NCI-H1417 treated with DMSO at 0.1 percent for 48 hours (cell line): ENCODE measurements at places on chromosomes 11 and 22.

- no peak for DNase-seq
These were observed 50.5 kb upstream of the SHISAL1 start for GRCh38 chr22:44363013-44363979.

GRCh38 chr11:65906602-65907001, 6.4 kb upstream of the FOSL1 start:
- DNase-seq, result no peak

DNA sequence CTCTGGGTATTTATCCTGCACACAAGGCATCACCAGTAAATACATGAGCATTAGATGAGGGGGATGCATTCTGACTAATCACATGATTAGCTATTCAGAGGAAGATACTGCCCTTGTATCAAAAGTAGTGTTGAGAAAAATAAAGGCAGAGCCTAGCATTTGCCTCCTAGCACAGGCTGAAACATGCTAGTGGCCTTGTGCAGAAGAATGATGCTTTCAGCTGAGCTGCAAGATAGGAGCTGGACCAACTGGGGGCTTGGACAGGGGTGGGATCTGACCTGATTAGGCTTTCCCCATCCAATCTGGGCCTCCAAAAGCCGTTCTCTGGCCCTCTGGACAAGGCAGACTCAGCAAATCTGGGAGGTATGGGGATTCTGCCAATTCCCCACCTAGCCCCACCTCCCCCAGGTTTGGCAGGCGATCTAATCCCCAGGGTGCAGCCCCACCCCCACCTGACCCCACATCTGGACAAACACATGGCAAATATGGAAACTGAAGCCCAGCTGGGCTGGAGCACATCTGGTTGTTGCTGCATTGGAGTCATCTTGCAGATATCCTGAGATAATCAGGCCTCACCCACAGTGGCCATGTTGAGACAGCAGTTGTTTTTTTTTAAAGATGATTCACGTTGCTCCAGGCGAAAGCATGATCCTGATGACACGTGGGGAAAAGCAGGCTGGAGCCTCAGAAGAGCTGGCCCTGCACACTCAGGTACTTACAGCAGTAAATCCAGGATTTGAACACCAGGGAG, 4.4 kb upstream of the MISFA start:
- no peak for DNase-seq

DNA sequence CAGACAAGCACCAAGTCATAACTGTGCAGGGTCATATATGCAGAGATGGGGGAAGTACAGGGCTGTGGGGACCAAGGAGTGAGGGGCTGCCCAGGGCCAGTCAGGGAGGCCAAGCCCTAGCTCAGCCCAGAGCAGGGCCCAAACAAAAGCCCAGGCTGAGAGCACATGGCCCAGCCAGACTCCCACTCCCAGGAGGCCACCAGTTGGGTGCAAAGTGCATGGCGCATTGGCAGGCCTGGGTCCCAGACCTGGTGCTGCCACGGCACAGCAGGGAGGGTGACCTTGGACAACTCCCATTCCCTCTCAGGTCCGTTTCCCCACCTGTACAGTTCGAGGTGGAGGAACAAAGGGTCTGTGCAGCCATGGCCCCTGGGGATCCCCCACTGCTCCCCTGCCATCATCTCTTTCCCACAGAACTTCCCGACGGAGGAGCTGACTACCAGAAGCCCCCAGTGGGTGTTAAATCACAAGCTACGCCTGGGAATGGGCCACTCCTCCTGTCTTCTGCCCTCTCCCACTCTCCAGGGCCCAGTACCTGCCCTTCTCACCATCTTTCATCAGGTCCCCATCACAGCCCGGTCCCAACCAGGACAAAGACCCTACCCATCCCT, 608 bp downstream of the NIPSNAP1 start:
- DNase-seq, result no peak

DNA sequence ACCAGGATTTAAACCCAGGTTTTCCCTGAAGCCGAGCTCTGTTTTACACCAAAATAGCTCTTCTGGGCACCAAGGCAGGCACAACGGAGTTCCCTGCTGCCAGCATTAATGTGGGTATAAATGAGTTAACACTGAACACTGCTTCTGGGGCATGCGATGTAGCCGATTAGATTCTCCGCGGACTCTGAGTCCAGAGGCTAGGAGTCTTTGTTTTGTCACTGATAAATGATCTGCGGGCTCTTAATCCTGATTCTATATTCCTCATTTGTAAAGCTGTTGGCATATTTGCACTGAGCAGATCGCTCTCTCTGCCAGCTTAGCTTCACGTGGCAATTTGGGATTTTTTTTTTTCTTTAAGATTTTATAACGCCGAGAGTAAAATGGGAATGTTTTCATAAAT, 16.8 kb upstream of the LDLRAD3 start:
- DNase-seq, result no peak

DNA sequence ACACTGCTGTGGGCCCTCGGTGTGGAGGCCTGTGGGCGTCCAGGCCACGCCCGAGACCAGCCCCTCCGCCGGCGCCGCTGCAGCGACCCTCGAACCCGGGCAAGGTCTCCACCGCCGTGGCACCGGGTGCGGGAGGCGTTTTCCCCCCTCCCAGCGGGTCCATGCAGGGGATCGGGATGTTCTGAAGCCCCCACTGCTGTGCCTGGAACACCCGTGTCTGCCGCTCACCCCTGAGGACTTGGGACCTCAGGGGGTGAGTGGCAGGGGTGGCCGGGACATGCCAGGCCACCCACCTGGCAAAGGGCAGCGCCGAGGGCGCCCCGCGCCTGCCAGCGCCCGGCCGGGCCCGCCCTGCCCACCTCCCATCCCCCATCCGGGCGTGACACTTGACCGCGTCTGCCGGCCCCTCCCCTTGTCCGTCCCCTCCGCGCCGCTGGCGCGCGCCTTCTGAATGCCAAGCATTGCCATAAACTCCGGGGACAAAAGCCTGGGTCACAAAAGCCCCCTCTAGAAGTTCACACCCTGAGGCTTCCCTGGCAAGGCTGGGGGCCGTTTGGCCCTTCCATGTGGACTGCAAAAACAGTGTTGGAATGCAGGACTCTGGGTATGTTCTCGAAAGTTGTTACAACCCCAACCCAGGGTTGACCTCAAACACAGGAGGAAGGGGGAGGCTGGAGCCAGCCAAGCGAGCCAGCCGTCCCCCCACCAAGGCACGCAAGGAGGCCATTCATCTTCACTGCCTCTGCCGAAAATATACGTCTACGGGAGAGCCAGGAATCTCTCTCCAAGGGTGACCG, 819 bp upstream of the KCNQ1OT1 start:
- no peak for DNase-seq

DNA sequence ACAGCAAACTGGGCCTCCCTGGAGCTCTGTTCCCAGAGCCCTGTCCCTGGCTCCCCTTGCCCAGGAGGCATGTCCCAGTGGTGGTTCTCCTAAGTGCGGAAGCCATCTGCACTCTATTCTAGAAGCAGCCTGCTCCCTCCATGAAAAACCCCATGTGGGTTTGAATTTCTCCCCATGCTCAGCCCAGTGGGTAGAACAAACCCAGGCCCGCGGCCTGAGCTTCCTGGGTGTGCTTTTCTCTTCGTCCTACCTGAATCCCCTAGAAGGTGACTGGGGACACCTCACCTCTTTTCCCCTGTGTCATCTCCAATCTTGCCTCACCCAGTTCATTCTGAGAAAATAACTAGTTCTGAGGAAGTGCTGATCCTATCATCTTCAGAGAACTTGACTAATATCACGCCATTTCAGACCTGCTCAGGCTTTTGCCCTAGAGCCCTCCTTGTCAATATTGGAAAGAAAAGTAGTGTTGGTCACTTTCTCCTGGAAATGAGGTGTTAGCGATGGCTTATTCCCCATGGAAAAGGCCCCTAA, 15.9 kb downstream of the IL10RA start:
- DNase-seq, result no peak

DNA sequence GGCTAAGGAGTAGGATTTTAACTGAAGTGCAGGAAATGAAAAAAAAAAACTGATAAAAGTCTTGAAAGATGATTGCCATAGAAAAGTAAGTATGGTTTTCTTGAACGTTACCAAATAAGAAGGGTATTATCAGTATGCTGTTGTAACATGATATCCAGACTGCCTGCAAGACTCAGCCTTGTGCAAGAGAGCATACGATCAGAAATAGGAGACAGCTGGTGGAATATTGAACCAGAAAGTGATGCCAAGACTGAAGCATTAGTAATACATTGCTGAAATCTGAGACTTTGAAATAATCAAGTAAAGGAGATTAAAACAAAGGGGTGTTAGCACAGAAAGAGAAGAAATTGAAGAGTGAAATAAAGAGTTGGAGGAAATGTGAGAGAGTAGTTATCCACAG, 452.7 kb upstream of the CNTN5 start:
- DNase-seq, result no peak

- no peak for DNase-seq
These were observed 47.1 kb downstream of the LARGE1 start for GRCh38 chr22:33873186-33873585.

- no peak for DNase-seq
These were observed 4.1 kb downstream of the SUN2 start for GRCh38 chr22:38751422-38752346.

GRCh38 chr22:27370269-27370668, 431.3 kb downstream of the MN1 start:
- DNase-seq, result no peak

DNA sequence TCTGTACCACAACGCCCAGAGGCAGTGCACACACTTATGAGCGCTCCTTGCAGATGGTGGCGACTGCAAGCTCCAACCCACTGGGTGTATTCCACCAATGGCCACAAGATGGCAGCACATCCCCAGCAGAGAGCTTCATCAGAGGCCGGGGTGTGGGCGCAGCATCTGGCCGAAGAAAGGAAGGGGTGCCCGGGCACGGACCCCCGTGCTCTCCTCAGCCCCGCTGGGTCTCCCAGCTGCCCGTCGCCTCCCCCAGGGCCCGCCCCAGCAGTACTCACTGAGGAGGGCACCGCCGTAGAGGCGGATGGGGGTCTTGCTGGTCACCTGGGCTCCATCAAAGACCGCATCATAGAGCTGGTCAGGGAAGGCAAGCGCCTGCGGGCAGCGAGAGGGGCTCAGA, 14.2 kb downstream of the TP53I11 start:
- no peak for DNase-seq

DNA sequence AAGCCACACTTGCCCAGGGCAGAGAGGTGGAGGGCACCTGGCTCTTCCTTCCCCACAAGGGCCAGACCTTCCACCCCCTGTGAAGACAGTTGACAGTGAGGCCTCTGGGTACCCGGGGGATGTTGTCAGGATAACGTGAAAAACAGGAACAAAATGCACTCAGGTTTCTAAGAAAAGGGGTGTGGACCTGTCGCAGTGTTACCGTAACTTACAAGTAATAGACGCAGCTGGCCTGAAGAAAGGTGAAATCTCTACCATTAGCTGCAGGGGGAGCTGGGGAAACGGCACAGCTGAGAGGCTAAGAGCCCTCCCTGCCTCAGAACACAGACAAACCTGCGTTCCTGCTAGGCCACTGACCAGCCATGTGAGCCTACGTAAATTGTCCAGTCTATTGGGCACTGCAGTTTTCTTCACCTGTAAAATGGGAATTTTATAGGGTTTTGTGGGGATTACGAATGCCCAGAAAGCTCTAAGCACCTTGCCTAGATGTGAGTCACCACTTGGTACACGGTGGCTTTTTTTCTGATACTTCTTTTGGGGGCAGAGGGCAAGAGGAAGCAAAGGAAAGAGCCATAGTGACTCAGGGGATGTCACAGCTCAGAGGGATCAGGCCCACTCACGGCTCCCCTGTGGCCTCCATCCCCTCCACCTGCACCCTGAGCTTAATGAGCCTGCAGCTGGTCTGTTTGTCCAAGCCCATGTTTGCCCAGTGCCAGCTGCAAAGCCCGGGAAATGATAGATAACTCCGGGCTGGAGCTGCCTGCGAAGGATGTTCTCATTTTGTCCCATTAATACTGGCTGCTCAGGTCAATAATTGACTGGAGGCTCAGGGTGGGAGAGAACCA, 18.4 kb upstream of the CABP7 start:
- DNase-seq, result no peak

- DNase-seq, result no peak
These were observed 714.7 kb upstream of the TENM4 start for GRCh38 chr11:80155412-80156017.

GRCh38 chr11:130677486-130678153, 229.2 kb downstream of the ADAMTS15 start:
- DNase-seq, result no peak

DNA sequence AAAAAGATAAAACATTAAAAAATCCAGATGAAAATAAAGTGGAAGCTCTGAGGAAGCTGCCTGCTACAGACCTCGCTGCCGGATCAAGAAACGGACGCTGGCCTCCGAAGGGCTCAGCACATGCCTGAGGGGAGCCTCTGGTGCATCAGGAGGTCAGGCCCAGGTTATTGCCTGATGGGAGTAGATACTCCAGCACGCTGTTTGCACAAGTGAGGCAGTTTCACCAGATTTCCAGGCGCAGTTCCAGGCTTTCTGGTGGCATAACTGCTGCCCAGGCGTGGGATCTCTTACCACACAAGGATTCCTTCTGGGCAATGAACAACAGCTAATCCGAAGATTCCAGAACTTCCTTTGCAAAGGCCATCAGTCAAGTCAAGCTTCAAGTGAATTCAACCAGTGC, 154.2 kb downstream of the MPPED1 start:
- no peak for DNase-seq

- DNase-seq, result no peak
These were observed 49.5 kb downstream of the PACS1 start for GRCh38 chr11:66119348-66120133.

- no peak for DNase-seq
These were observed 572.4 kb downstream of the CNTN5 start for GRCh38 chr11:99593197-99593596.

DNA sequence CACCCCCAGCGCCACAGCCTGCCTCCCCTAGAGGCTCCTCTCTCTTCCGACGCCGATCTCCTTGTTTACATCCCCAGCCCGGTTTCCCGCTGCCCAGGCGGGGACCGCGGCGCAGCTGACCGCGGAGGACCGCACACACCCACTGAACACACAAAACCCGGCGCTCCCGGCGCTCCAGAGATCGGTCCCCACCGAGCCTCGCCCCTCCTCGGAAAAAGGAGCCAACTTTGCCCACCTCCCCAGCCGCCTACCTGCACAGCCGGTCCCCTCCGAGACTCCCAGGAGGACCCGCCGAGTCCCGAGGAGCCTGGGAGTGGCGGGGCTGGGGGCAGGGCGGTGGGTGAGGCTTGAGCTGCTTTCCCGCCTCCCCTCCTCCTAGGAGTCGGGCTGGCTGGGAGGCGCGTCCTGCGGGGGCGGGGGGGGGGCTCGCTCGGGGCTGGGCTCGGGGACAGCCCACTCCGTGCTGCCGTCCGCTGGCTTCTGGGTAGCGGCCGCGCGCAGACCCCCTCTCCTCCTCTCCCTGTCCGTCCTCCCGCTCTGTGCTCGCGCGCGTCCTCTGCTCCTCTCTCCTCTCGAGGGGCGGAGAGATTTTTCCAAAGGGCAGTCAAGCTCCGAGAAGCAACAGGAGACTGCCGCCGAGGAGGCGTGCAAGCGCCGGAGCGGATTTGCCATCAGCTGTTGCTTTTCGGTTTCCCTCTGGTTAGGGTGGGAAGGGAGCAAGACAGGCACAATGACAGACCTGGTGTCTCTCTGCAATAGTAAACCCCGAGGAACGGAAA, at the start of gene FXYD6:
Gene FXYD6, minus strand, starts transcription at position 318 of the 779 bp plus-strand sequence. CDS start 33,882 bp downstream, outside the sequence.
- DNase-seq, result peak; percentile 52

GRCh38 chr11:132402071-132402684, 1031.8 kb downstream of the NTM start:
- DNase-seq, result peak; percentile 64

GRCh38 chr22:23754980-23755636, 883 bp upstream of the VPREB3 start:
- DNase-seq, result no peak
